Activated T-cell treated with anti-CD3 and anti-CD28 coated beads for 1 hour (primary cell): ENCODE measurements at places on chromosomes 16 and 17.
A peak's percentile ranks its signal among the peaks of the same experiment; 100 is the strongest.

GRCh38 chr16:22191532-22192260 is 14.4 kb upstream of the EEF2K start:
- no peak for DNase-seq

- no peak for DNase-seq
Measured at GRCh38 chr17:57871155-57871554, 21.3 kb upstream of the MRPS23 start.

DNA sequence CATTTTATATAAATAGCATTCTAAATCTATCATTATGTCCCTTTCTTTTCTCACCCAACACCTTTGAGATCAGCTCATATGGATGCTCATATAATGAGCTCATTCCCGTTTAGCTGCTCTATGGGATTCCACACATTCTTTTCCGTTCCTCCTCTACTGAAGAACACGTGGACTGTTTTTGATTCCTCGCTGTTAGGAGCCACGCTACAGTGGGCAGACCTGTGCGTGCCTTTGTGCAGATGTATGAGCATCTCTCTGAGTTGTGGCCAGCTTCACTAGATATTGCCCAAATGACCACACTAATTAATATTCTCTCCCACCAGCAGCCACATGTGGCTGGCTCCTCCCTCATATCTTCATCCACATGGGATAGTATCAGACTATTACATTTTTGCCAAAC is 6.0 kb upstream of the TNFRSF13B start:
- no peak for DNase-seq

- DNase-seq, result no peak
Measured at GRCh38 chr16:88514526-88515232, 55.5 kb upstream of the ZC3H18 start.

DNA sequence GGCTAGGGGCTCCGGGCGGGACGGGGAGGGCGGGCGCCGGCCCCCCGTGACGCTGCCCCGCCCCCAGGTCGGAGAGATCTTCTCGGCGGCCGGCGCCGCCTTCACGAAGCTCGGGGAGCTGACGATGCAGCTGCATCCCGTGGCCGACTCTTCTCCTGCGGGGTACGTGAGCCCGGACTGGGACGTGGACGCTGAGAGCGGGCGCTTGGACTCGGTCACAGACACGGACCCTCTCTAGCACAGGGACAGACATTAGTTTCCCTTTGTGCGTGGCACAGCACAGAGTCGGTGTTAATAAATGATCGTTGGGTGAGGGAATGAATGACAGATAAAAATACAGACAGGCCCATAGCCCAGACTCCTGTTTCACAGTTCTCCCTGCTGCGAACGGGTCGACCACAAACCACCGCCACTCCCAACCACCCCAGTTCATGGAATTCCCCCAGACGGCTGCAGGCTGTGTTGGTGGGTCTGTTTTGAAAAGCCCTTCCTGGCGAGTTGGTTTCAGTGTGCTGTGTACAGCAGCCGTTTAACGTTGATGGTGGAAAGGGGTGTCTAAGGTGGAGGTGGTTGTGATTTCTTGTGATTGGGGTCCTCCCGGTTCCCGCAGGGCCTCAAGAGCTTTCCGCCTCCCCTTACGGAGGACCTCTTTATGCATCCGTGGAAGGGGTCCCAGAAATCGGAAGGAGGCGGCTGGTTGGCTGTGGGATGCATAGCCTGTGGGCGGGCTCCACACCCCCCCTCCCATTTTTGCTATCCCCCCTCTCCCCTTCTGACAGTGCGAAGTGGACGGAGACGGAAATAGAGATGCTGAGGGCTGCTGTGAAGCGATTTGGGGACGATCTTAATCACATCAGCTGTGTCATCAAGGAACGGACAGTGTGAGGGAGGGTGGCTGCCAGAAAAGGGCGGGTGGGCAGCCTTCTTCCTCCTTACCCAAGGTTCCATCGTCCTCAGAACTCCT is 2.9 kb downstream of the RNASEK start:
- peak; percentile 60 for DNase-seq

- DNase-seq, result no peak
Measured at GRCh38 chr16:63038397-63039106, 1002.3 kb upstream of the CDH8 start.

GRCh38 chr16:28975158-28975599 is 601 bp downstream of the SPNS1 start:
- DNase-seq, result no peak

DNA sequence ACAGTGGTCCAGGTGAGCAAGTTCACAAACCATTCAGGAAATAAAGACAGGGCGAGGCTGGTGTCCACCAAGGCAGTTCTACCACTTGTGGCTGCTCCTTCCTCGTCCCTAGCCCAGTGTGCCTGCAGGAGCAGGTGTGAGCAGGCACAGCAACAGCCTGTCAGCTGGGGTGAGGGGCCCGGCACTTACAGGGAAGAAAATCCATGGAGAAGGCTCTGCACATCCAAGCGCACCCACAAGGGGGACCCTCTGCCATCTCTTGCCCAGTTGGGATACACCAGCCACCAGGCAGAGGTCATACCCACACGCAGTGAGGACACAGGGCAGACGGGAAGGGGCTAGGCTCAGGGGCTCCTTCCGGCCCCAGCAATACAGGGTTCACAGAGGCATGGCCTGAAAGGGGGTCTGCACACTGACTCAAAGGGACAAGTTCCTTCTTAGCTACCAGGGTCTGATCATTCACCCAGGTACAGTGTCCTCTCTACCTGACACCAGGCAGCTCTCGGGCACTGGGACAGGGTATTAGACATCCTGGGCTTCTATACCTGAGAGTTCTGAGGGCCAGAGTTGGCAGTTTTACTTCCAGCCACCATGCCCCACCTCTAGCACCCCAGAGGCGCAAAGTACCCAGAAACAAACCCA is 27.0 kb downstream of the CDIP1 start:
- DNase-seq, result no peak

DNA sequence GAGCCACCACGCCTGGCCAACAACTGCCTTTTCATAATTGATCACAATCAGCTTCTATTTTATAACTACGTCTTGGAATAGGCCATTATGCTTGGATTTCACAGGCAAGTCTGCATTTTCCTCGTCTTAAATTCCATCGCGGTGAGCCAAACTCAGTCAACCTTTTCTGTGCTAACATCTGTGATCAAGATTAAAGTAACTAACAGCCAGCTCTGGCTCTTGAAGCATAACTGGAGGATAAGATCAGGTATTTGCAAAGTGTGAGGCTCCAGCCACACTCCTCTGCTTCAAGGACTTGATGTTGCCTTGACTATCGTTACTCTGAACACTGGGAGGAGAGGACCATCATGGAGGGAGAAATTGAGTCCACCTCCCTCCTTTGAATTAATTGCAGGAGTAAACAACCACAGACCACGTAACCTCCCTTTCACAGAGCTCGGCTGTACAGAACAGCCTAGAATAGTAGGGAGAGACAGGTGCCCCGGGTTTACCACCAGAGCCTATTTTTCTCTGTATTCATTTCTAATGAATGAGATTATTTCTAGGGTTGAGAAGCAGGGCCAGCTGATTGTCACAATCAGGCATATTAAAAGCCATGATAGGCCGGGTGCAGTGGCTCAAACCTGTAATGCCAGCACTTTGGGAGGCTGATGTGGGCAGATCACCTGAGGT is 143.0 kb downstream of the XYLT1 start:
- no peak for DNase-seq

- DNase-seq, result no peak
Measured at GRCh38 chr17:13544292-13544691, 57.4 kb downstream of the HS3ST3A1 start.

DNA sequence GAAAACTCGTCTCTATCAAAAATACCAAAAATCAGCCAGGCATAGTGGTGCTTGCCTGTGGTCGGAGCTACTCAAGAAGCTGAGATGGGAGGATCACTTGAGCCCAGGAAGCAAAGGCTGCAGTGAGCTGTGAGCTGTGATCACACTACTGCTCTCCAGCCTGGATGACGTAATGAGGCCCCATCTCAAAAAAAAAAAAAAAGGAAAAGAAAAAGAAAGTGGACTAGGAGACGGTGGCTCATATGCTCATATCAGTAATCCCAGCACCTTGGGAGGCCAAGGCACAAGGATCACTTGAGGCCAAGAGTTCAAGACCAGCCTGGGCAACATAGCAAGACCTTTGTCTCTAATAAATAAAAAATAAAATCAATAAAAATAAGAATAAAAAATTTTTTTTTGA is 8.8 kb upstream of the SUMO2 start:
- DNase-seq, result no peak

DNA sequence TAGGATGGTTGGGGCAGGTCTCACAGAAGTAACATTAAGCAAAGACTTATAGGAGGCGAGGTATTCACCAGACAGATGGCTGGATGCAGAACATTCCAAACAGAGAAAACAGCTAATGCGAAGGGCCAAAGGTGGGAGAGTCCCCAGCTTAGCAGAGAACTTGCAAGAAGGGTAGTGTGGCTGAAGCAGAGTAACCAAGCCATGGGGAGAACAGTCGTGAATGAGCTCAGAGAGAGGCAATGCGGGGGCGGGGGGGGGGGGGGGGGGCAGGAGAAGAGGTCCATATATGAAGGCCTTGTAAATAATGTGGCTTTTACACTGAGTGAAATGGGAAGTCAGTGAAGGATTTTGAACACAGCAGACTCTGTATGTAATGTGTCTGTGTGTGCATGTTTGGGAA is 81.3 kb downstream of the SMG6 start:
- DNase-seq, result no peak

- no peak for DNase-seq
Measured at GRCh38 chr16:13158427-13158826, 257.0 kb downstream of the SHISA9 start.

- DNase-seq, result no peak
Measured at GRCh38 chr16:77645764-77646163, 76.5 kb upstream of the NUDT7 start.

GRCh38 chr16:64312980-64313379 is 808.9 kb downstream of the CDH11 start:
- DNase-seq, result no peak

- DNase-seq, result no peak
Measured at GRCh38 chr17:29341726-29342125, 47.8 kb upstream of the NUFIP2 start.

GRCh38 chr17:43940630-43941029 is 1.6 kb downstream of the PPY start:
- DNase-seq, result no peak

GRCh38 chr17:80527016-80527645 is 17.5 kb upstream of the RPTOR start:
- no peak for DNase-seq

DNA sequence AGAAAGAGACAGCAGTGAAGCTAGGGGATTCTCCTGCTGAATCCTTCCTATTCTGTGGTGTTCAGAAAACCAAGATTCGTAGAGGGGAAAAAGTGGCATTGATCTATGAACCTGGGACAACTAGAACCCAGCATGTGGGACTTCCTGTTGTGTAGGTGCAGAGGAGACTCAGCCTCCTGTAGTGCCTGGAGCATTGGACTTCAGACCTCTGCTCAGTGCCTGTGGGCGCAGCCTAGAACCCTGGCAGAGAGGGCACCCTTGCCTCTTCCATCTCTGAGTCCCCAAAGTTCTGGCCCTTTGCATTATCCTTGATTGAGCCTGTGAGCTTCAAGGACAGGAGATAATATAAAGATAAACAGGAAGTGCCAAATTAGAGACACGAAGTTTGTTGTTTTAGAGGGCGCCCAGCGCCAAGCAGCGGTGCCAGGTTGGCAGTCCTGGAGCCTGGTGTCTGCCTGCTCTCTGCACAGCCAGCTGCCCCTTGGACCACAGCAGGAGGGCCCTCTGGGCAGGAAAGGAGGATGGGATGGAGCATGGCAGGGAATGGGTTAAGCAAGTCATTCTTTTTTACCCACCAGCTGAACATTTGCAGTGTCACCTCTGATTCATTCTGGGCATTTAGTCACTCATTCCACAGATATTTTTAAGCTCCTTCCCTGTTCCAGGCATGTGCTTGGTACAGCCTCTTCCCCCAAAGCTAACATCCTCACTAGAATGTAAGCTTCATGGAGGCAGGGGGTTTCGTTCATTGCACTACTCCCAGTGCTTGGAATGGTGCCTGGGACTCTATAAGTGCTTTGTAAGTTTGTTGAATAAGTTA is 11.9 kb upstream of the SP6 start:
- DNase-seq, result no peak

DNA sequence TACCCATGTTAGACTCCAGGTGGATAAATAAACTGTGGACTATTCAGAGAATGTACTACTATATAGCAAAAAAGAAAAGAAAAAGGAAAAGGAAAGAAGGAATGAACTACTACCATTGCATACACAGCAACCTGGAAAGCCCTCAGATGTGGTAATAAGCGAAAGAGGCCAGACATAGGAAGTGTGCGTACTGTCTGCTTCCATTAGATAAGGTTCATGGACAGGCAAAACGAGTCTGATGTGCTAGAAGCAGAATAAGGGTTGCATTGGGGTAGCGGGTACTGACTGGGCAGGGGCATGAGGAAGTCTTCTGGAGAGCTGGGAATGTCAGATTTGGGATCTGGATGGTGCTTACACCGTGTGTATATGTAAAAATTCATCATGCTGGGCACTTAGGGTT is 21.8 kb downstream of the CLEC16A start:
- no peak for DNase-seq

- DNase-seq, result no peak
Measured at GRCh38 chr17:29588562-29589411, 661 bp downstream of the GIT1 start.

DNA sequence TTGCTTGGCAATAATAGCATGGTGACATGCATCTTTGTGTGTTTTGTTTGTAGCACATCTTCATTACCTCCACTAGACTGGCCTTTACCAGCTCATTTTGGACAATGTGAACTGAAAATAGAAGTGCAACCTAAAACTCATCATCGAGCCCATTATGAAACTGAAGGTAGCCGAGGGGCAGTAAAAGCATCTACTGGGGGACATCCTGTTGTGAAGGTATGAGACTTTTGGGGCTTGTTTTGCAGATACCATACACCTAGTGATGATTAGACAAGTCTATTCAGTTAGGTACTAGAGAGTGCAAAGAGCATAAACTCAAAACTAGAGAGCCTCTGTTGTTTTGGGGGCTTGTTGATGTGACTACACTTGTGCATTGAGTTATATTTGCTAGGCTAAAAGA is 41.2 kb downstream of the NFATC3 start:
- no peak for DNase-seq

GRCh38 chr17:64061178-64061898 is 40.9 kb upstream of the ICAM2 start:
- DNase-seq, result no peak

GRCh38 chr17:50268743-50269275 is 5.5 kb upstream of the TMEM92 start:
- no peak for DNase-seq

DNA sequence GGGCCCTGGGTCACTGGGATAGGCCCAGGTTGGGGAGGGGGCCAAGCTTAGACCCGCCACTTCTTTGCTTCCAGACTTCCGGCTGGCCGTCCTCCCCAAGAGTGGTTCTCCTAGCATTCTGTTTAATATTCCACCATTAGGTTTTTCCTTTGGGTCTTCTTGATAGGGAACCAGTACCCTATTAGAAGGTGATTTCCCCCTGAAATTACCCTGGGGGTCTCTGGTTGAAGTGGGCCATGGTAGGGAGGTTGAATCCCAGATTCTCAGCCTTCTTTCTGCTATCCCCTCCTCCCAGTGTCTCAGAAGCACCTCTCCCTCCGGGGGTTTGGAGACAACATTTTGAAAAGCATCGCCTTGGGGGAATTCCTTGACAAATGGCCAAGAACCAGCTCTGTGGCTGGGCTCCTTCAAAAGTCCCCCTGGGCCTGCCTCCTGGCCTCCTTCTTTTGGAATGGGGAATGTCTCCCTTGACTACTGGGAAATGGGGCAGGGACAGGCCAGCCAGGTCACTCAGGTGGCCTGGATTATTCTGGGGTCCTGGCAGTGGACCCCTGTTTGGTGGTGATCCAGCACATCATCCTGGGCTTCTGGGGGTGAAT is 5.7 kb downstream of the LASP1 start:
- no peak for DNase-seq

- DNase-seq, result no peak
Measured at GRCh38 chr16:53619235-53619634, 84.4 kb downstream of the RPGRIP1L start.
